Kidney capillary endothelial cell (primary cell): ENCODE measurements at places on chromosomes 11 and 22.

DNA sequence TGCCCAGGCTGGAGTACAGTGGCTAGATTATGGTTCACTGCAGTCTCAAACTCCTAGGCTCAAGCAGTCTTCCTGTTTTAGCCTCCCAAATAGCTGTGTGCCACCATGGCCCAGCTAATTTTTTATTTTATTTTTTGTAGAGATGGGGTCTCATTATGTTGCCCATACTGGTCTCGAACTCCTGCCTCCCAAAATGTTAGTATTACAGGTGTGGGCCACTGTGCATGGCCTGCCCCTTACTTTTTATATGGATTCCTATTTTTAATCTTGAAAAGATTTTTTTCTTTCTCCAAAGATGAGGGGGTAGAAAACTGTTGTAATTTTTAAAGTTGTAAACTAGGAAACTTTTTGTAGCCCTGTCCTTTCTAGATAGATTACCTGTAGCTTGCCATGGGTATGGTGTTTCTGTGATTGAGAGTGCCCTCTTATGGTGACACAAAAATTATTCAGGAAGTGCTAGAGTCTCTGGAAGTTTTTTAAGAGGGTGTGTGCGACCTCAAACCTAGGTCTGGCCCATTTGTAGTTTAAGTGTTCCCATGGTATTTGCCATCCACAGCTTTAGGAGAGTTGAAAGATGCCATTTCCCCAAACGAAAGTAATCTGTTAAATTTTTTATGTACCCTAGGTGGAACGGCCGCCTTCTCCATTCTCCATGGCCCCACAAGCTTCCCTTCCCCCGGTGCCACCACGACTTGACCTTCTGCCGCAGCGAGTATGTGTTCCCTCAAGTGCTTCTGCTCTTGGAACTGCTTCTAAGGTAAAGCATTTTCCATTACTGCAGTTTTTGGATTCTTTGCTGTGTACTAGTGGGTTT, 32.4 kb downstream of the MCAM start:
- DNase-seq = no peak

DNA sequence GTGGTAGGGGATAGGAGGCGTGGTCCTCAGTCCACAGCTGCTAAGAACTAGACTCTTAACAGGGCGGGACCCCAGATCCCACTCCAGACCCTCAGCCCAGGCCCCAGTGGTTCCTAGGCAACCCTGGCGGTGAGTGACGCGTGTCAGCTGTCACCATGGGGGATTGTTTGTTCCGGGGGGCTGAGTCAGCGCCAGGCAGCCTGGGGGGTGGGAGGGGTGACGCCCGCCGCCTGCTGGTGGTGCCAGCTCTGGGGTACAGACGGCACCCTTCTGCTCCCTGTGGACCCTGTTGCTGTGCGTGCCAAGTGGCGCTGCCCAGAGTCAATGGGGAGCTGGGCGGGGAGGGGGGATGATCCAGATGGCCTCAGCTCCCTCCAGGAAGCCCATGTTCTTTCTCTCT, 2.5 kb downstream of the CNIH2 start:
- no peak for DNase-seq

DNA sequence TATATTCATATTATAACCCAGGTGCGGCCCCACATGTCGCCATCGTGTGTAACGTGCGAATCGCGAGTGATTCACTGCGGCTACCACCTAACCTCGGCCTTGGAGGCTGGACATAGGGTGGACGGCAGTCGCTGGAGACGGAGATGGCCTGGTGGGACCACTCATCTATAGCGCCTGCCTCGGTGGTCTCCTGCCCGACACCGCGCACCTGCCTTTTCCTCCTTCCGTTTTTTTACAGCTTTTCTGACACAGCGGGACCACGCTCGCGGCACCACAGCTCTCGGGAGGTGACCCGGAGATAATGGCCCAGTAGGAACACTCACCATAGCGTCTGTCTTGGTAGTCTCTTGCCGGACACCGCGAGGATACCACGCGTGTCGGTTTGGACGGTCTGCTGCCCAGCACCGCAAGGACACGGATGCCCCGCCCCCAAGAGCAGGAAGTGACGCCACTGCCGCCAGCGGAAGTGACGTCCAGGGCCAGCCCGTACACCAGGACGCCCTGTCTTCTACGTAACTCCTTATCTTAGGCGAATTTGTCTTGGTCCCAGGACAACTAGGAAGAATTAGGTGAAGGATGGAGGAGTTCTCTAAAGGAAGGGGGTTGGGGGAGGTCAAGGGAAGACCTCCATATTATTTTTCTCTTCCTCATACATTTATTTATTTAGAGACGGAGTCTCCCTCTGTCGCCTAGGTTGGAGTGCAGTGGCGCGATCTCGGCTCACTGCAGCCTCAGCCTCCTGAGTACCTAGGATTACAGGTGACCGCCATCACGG, 6.4 kb downstream of the SNU13 start:
- DNase-seq = peak; percentile 53

DNA sequence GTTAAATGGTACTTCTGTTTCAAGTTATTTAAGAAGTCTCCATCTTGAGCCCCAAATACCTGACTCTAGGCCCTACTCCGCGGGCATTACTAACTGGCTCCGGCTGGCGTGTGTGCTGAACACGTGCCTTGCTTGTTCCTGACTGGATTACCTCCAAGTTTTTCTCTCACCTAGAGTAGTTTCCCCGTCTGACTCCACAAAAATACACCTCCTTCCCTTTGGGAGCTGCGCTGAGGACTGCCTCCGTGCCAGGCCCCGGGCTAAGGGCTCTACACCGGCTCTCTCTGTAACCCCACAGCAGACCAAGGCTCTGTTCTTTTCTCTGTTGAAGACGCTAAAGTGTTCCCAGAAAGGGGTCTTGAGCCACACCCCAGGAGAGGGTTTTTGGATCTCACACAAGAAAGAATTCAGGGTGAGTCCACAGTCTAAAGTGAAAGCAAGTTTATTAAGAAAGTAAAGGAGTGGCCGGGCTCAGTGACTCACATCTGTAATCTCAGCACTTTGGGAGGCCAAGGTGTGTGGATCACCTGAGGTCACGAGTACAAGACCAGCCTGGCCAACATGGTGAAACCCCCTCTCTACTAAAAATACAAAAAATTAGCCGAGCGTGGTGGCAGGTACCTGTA, 61.8 kb downstream of the ANO1 start:
- no peak for DNase-seq
